Smooth muscle cell of bladder (primary cell): ENCODE measurements at places on chromosomes 4 and X. TPM values are rescaled to one million over a fixed set of nuclear protein-coding genes. Genes with fewer than 3 reads are reported as not detected.

HSFX3 gene
- total RNA-seq = not detected in 2 replicates

FATE1 gene
- 0.09 TPM in 1 of 2 replicates, not detected in the other for total RNA-seq

SPIN2A gene
- 0.57 and 1.0 TPM in 2 replicates for total RNA-seq

CORIN gene
- 0.09 TPM in 1 of 2 replicates, not detected in the other for total RNA-seq
